Activated CD4-positive, alpha-beta memory T cell treated with anti-CD3 and anti-CD28 coated beads, Interleukin-2, amount 10 ng/mL, durations not matched to agents 7 days and 5 days (primary cell): ENCODE measurements at places on chromosomes 12 and 14. TPM values are rescaled to one million over a fixed set of nuclear protein-coding genes. Genes with fewer than 3 reads are reported as not detected.

GRIP1 gene
- total RNA-seq: 0.35 TPM

HOTAIR gene
- total RNA-seq: not detected

DNA sequence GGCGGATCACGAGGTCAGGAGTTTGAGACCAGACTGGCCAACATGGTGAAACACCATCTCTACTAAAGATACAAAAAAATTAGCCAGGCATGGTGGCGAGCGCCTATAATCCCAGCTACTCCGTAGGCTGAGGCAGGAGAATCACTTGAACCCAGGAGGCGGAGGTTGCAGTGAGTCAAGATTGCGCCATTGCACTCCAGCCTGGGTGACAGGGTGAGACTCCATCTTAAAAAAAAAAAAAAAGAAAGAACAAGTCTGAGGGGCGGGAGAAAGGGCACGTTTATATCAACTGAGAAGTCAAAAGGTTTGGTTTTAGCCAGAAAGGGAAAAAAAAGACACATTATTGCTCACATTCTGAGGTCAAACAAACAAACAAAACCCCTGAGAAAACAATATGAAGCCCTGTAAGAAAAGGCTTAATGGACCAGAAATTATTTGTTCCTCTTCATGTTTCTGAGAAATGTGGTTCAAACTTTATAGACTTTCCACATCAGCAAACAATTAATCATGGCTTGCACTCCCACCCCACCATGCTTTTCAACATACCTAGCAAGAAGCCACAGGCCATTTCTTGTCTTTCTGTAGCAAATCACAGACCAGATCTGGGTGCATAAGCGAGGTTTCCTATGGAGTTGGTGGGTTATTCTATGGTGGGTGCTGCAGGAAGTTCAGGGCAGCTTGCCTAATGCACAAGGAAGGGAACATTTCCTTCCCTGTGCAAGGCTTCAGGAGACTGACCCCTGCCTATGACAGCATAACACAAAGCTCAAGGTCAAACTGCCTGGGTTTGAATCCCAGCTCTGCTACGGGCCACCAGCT, 80.1 kb downstream of the SSPN start:
- no peak for DNase-seq

- no peak for DNase-seq
Observed at GRCh38 chr12:76446090-76446489, 97.9 kb upstream of the BBS10 start.

DNA sequence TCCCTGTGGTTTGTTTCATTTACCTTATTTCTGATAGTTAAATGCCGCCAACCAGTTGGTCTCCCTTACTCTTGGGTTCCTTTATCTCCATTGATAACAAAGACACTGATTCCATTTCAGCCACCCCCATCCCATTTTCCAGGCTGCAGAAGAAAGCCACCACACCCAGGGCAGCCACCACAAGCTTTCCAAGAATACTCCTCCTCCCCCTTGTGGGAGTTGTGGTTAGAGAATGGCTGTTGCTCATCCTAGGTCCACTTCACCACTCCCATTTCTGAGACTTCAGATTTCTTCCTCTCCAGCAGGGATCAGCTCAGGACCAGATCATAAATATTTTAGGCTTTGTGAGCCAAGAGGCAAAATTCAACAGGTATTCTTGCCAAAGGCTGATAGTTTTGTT, 73.9 kb downstream of the ANO4 start:
- DNase-seq: no peak
